Left lung (tissue), 14 donors: ENCODE measurements at places on chromosomes 3 and 15. TPM values are rescaled to one million over a fixed set of nuclear protein-coding genes. Genes with fewer than 3 reads are reported as not detected.

The CD200R1 gene
- total RNA-seq = 2.7 TPM

The ARGFX gene
- not detected for total RNA-seq

The P3H2 gene
- 29.1 TPM for total RNA-seq

- no peak for DNase-seq
Measured at GRCh38 chr15:38053205-38053604, 118.8 kb downstream of the TMCO5A start.

- DNase-seq = no peak
Measured at GRCh38 chr3:13537909-13538296, 11.0 kb upstream of the FBLN2 start.

GRCh38 chr3:177906578-177907229 lies 629.5 kb upstream of the KCNMB2 start:
- DNase-seq = no peak

GRCh38 chr15:51759557-51760070 lies 8.2 kb downstream of the TMOD2 start:
- peak; percentile 67 for DNase-seq

- DNase-seq = no peak
Measured at GRCh38 chr3:62523672-62524071, 150.3 kb upstream of the FEZF2 start.

DNA sequence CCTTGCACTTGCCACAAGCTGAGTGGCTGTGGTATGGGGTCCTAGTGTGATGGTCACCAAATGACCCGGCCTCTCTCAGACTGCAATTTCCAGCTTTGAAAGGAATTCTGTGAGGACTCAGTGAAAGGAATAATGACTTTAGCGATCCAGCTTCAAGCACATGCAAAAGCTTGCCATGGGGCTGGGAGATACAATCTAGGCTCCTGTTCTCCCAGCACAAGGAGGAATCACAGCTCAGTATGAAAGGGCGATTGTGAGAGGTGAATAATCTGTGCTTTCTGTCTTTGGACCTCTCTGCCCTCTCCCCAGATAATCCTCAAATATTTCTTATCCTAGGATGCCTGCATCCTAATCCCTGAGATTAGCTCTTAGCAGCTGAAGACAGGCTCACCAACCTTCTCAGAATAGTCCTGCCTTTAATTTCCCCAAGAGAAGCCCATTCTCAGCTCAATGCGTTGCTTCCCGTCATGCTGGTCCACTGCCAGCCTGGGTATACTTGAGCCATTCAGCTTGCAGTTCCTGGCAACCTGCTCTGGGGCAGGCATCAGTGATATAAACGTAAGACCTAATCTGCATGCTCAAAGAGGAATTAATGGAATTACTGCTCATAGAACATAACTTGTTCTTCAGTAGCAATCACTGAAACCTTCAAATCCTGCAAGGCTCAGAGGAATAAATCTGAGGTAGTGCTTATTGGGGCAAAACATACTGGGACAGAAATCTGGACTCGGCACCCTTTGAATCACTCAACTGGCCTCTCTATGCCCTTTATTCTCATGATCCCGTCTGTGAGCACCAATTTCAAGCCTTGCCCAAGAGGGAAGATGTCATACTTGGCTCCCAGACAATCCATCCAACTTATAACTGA lies 15.1 kb downstream of the TLNRD1 start:
- no peak for DNase-seq

- no peak for DNase-seq
Measured at GRCh38 chr3:151345859-151346258, 16.5 kb upstream of the P2RY13 start.

GRCh38 chr3:59877263-59878037 lies 827.6 kb upstream of the CFAP20DC start:
- DNase-seq = no peak

DNA sequence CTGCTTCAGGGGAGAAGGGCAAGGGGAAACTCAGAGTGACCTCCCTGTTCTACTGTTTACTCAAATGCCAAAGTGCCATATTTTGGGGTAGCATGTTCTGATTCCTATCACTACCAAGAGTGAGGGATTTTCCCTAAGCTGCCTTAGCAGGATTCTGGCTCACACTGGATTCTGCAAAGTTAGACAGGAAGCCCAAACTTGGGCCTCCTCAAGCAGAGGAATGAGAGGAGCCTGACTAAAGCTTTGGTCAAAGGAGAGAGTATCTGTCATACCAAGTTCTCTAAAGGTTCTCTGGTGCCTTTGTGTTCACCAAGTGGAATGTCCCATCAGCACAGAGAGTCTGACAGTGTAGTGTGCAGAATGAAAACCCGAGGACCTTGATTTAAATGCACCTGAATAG lies 8.8 kb upstream of the RARB start:
- DNase-seq = no peak

DNA sequence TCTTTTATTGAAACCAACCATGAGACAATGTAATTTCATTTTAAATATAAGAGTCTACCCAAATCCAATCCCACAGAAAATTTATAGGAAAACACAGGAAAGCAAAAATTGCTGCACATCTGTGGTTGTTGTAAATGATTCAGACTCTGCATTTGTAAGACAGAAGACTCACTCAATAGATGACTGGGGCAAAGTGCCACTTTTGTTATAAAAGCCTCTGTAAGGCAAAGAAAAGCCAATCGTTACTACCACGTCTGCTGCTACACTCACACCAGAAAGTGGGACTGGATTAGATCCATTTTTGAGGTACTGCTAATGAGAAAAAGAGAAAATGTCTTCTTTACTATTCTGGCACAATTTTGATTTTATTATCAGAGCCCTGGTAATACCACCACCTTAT lies 74.9 kb downstream of the SEMA6D start:
- DNase-seq = no peak

- DNase-seq = no peak
Measured at GRCh38 chr15:62122249-62122648, 42.8 kb downstream of the C2CD4B start.

GRCh38 chr3:20743553-20744321 lies 557.7 kb upstream of the SGO1 start:
- no peak for DNase-seq

DNA sequence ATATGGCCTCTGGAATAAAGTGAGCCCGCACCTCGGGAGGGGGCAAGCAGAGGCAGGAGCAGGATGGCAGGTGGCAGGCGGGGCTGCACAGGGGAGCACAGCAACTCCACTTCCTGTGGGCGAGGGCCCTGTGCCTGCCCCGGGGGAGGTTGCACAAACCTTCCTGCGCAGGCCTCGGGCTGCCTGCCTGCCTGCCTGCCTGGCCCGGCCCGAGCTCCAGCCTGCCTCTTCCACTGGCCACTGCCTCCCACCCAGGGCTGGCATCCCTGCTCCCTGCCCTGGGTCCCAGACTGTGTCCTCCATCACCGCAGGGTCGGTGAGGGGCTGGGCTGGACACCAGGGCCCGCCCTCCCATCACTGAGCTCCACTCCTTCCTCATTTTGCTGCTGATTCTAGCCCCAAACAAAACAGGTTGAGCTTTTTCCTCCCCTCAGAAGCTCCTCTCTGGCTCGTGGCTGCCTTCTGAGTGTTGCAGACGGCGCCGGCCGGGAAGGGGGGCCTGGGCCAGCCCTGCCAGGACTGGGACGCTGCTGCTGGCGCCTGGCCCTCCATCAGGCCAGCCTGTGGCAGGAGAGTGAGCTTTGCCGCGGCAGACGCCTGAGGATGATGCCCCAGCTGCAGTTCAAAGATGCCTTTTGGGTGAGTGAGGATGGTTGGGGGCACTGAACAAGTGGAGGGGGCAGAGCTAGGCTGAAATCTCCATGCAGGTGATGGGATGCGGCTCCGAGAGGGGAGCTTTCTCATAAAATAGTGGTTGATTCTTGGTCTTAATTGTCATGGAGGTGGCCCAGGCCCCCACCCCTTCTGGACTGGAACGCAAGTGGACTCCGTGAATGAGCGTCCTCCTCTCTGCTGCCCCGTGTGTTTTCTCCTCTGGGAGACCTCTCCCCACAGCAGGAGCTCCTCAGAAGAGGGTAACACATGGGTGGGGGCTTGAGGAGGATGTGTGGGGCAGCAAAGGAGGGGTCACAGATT lies at the start of gene PSTPIP1:
PSTPIP1 (plus strand) TSS at position 156 of the 975 bp plus-strand sequence; CDS start at position 604, 448 bp downstream.
- peak; percentile 48 for DNase-seq

- DNase-seq = no peak
Measured at GRCh38 chr15:101406526-101407195, 82.8 kb downstream of the PCSK6 start.
